ENCODE measurements at places on chromosomes 5 and 9. TPM values are rescaled to one million over a fixed set of nuclear protein-coding genes. Genes with fewer than 3 reads are reported as not detected.

The MAMDC4 gene
- 14.4 TPM for total RNA-seq

The CRHBP gene
- total RNA-seq: not detected

The KIF20A gene
- total RNA-seq: 74.7 TPM

The MRRF gene
- 35.4 TPM for total RNA-seq

The HTR4 gene
- total RNA-seq: not detected

The PCDHA7 gene
- total RNA-seq: not detected

The ABCA1 gene
- 0.25 TPM for total RNA-seq

The TRAF1 gene
- 64.3 TPM for total RNA-seq

The SLC26A2 gene
- total RNA-seq: 8.8 TPM

The WNT8A gene
- not detected for total RNA-seq

The SIT1 gene
- 195 TPM for total RNA-seq

The TYRP1 gene
- not detected for total RNA-seq

The DPM2 gene
- total RNA-seq: 80.4 TPM

The FOXD4L5 gene
- 0.21 TPM for total RNA-seq

The TSLP gene
- total RNA-seq: 0.35 TPM

The GADD45G gene
- total RNA-seq: 6.2 TPM

The BARHL1 gene
- not detected for total RNA-seq

The AGXT2 gene
- not detected for total RNA-seq

The ASPN gene
- total RNA-seq: not detected

The FAT2 gene
- total RNA-seq: not detected

All from activated CD4-positive, alpha-beta T cell treated with anti-CD3 and anti-CD28 coated beads, Interleukin-2, amount 10 ng/mL, durations not matched to agents 7 days and 5 days (primary cell).